ENCODE measurements at places on chromosomes 16 and 17.

DNA sequence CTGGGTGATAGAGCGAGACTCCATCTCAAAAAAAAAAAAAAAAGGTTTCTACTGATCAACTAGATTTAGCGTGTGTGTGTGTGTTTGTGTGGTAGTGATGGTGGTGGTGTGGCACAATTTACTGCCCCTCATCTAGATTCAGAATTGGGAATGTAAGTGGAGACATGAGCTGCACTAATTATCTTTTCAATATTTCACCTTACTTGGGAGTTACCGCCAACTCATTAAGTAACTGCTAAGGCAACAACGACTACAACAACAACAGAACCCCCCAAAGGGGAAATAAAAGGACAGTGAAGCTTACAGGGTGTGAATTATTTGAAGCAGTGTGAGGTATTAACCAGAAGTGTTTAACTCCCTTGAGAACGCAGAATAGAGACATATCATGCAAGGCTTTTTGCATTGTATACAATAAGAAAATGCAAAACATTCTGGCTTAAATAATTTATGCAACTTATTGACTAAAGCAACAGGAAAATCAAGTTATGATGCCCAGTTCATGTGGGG is 180.5 kb downstream of the SHISA9 start:
- no peak overlapping the region for H3K27ac ChIP-seq
- DNase-seq, result no peak
- H3K27me3 ChIP-seq, result no peaks in the 10 kb centered on the region

DNA sequence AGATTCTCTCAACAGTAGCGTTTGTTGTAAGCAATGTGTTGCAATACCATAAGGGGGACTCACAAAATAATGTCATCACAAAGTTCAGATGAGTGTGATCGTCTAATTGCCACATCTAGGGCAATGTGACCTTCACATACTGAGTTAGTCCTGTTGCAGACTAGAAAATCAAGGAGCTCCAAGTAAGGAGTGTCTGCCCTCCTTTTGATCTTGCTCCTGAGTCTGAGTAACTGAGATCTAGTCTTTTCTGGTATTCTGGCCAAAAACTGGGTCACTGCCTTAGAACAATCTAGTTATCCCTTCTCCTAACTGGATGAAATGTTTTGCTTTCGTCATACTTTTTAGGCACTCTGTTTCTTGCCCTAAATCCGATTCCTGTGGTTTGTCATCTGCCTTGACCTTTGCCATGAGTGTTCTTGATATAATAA is 712.1 kb downstream of the CDH11 start:
- H3K4me1 ChIP-seq, result no peaks in the 10 kb centered on the region
- no peaks in the 10 kb centered on the region for H3K27me3 ChIP-seq
- no peaks in the 10 kb centered on the region for H3K36me3 ChIP-seq
- no peak overlapping the region for H3K4me3 ChIP-seq
- no peak for DNase-seq

DNA sequence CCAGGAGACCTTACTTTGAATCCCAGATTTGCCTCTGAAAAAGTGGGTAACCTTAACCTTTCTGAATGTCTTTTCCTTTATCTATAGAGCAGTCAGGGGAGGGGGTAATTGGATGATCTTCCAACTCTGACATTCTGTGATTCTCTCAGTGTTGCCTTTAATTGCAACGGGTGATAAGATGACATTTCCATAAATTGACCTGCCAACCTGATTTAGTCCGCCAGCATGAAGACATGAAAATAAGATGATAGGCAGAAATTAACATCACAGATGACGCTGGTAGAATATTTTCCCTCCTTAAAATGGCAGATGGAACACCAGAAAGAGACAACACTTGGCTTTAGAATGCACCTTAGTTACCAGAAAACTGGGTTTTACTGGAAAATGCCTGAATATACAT is 72.6 kb downstream of the VAT1L start:
- no peaks in the 10 kb centered on the region for H3K4me1 ChIP-seq
- no peaks in the 10 kb centered on the region for H3K36me3 ChIP-seq
- no peaks in the 10 kb centered on the region for H3K27me3 ChIP-seq
- DNase-seq, result no peak
- H3K4me3 ChIP-seq, result no peak overlapping the region

GRCh38 chr16:27826081-27826892 is 237.2 kb downstream of the GSG1L start:
- no peak overlapping the region for H3K27ac ChIP-seq
- H3K4me3 ChIP-seq, result no peak overlapping the region
- peak; percentile 28 for DNase-seq

DNA sequence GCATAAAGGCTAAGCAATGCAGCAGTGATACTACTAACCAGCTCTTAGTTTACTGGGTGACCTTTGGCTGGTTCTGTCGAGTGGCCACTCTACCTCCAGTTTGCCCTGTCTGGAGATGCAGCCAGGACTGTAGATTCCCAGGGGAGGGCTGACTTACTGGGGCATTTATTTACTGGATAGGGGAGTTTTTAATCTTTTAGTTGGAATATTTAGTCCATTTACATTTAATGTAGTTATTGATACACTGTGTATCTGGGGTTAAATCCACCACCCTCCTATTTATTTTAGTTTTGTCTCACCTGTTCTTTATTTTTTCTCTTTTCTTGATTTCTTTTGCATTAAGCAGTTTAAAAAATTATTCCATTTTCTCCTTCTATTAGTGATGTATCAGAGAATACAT is 112.9 kb downstream of the RPTOR start:
- no peak for DNase-seq
- no peaks in the 10 kb centered on the region for H3K4me1 ChIP-seq
- H3K27me3 ChIP-seq, result no peaks in the 10 kb centered on the region
- H3K4me3 ChIP-seq, result no peak overlapping the region
- no peak overlapping the region for H3K27ac ChIP-seq

DNA sequence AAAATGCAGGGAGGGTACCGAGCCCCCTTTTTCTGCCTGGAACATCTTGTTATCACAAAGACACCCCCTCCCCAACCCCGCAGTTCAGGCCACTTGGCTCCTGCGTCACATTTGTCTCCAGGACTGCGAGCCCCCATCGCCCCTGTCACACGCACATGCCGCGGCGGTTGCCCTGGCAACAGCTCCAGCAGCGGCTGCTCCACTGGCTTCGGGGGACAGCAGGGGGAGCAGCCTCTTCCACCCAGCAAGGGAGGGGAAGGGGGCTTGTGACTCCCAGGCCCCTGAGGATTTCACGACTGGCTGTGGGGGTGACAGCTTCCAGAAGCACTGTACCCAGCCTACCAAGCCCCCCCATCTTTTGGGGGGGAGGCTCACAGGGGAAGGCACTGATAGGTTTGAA is 2.6 kb downstream of the BAIAP3 start:
- no peak overlapping the region for H3K4me3 ChIP-seq
- DNase-seq, result no peak
- H3K36me3 ChIP-seq, result no peaks in the 10 kb centered on the region
- no peak overlapping the region for H3K27ac ChIP-seq

DNA sequence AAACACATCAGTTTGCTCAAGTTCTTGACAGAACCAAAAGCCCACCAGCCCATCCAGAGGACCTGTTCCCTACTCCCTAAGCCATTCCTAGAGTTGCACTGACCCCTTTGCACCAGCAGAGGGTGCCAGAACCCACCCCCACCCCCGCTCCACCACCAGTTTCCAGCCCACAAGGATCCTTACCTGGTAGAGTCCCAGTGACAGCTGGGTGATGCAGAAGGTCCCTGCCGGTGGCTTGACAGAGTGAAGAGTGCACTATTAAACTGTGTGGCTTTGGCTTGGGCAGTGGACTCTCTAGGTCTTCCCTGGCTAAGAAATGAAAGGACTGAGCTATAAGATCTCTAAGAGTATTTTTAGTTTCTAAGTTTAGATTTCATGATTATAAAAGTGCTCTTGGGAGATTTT is 73.3 kb upstream of the MTMR4 start:
- H3K4me1 ChIP-seq, result no peaks in the 10 kb centered on the region
- peak; percentile 61 for DNase-seq
- H3K27ac ChIP-seq, result no peak overlapping the region
- no peak overlapping the region for H3K4me3 ChIP-seq
- no peaks in the 10 kb centered on the region for H3K36me3 ChIP-seq
- H3K27me3 ChIP-seq, result no peaks in the 10 kb centered on the region

GRCh38 chr17:28505986-28506665 is at the start of gene FOXN1:
Gene FOXN1 (plus strand): TSS chr17:28506348. CDS start chr17:28523970, 17,622 bp downstream.
- no peak within 1 kb of the TSS for H3K27ac ChIP-seq
- no peaks in the 10 kb centered on the region for H3K36me3 ChIP-seq
- H3K4me1 ChIP-seq, result no peaks in the 10 kb centered on the region
- peaks cover 19% of the 10 kb centered on the region for H3K27me3 ChIP-seq

All from breast epithelium (tissue), 4 donors.